RWPE2 (cell line): ENCODE measurements at places on chromosomes 5 and 9.

DNA sequence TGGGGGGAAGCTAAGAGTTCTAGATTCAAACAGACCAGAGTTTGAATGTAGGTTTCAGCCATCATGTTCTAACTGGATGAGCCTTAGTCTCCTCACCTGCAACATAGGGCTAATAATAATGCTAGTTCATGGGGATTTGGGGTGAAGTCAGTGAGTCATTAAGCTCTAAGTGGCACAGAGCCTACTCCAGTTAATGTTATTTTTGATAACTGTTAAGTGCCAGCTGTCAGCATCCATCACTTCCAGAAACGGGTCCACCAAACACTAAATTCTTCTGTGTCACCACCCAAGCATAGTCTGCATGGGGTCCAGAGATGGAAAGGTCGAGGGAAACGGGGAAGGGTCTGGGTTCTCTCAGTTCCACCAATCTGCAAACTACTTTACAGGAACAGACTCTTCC lies 1.8 kb upstream of the TSC1 start:
- DNase-seq = no peak

GRCh38 chr5:96483878-96484277 lies 50.8 kb upstream of the PCSK1 start:
- no peak for DNase-seq

DNA sequence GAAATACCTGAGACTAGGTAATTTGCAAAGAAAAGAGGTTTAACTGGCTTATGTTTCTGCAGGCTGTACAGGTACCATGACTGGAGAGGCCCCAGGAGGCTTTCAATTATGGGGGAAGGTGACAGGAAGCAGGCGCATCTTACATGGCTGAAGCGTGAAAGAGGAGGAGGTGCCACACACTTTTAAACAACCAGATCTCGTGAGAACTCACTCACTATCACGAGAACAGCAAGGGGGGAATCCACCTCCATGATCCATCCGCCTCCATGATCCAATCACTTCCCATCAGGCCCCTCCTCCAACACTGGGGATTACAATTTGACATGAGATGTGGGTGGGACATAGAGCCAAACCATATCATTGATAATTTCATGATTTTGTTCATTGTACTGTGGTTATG lies 2.5 kb upstream of the MED27 start:
- no peak for DNase-seq

GRCh38 chr5:7405277-7405676 lies 9.3 kb downstream of the ADCY2 start:
- no peak for DNase-seq

- DNase-seq = no peak
Measured at GRCh38 chr9:95030920-95031642, 286.4 kb downstream of the FANCC start.

DNA sequence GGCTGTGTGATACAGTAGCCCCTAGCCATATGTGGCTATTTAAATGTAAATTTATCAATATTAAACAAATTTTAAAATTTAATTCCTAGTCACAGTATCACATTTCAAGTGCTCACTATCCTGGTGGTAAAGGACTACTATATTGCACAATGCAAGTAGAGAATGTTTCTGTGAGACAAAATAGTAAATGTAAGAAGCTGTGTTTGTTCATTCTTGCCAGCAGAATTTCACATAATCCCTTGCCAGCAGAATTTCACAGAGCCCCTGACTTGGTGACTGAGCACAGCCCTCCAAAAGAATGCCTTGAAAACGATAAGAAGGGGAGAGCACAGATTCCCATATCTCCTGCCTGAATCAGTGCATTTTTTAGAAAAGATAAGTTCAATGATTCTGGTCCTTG lies 75.9 kb upstream of the SELENOP start:
- no peak for DNase-seq

GRCh38 chr5:17400724-17401469 lies 97.1 kb upstream of the TAF11L2 start:
- no peak for DNase-seq

- DNase-seq = no peak
Measured at GRCh38 chr9:14941501-14942405, 31.5 kb upstream of the FREM1 start.

GRCh38 chr5:116573702-116574366 lies 789 bp downstream of the SEMA6A start:
- DNase-seq = no peak

DNA sequence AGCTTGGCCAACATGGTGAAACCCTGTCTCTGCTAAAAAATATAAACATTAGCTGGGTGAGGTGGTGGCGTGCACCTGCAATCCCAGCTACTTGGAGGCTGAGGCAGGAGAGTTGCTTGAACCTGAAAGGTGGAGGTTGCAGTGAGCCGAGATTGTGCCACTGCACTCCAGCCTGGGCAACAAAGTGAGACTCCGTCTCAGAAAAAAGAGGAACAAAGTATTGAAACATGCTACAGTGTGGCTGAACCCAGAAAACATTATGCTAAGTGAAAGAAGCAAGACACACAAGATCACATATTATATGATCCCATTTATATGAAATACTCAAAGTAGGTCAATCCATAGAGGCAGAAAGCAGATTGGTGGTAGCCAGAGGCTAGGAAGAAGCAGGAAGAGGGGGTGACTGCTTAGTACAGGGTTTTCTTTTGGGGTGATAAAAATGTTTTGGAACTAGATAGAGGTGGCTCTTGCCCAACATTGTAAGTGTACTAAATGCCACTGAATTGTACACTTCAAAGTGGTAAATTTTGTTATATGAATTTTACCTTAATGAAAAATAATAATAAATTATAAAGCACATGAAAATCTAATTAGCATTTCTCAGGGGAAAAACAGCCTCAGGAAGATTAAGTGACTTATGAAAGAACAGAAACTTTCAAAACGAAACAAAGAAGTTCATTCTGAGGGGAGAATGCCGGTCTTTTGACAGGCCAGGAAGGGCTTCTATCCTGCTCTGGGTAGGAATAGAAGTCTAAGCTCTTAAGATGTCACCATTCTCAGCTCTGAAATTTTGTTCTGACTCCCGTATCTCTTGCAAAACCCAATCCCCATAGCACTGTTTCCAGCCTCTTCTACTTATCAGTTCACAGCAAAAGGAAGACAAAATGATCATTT lies 161.1 kb upstream of the TBCA start:
- DNase-seq = no peak

- no peak for DNase-seq
Measured at GRCh38 chr9:18023332-18023731, 444.5 kb downstream of the SH3GL2 start.

GRCh38 chr9:69504058-69504457 lies 168.1 kb downstream of the APBA1 start:
- DNase-seq = no peak
